Skeletal muscle tissue (tissue), 5 donors: ENCODE measurements at places on chromosomes 7 and 10. TPM values are rescaled to one million over a fixed set of nuclear protein-coding genes. Genes with fewer than 3 reads are reported as not detected.

The KIAA1549 gene
- total RNA-seq = 4.2 TPM

The NKX1-2 gene
- not detected for total RNA-seq

The CFAP58 gene
- total RNA-seq = under 0.01 TPM

The HMX3 gene
- total RNA-seq = not detected

The EVX1 gene
- total RNA-seq = not detected

The ARMC10 gene
- total RNA-seq = 19.8 TPM

The DGKI gene
- 1.0 TPM for total RNA-seq
